ENCODE measurements at places on chromosomes 6 and 20.

GRCh38 chr6:14309951-14310445 is 192.4 kb downstream of the CD83 start:
- DNase-seq: no peak

GRCh38 chr20:61965606-61966491 is 99.8 kb downstream of the TAF4 start:
- no peak for DNase-seq

DNA sequence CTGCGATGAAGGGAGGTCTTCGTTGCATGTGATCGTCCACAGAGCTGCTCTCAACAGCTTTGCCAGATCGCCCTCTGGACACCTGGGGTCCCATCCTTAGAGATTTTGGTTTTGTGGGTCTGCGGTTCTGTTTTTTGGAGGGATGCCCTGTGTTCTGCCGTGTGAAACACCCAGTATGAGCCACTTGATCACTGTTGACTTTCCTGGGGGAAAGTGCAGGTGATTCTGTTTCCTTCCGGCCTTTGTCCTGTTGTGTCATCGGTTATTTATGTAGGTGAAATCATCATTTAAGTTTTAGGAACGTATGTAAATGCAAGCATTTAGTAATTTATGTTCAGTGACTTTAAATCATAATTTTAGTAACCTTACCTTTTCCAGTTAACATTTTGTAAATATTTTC is 56.4 kb upstream of the SLC22A1 start:
- DNase-seq: no peak

- DNase-seq: no peak
Observed at GRCh38 chr20:17654649-17655285, 27.3 kb downstream of the RRBP1 start.

GRCh38 chr6:68615938-68616337 is 19.1 kb upstream of the ADGRB3 start:
- no peak for DNase-seq

DNA sequence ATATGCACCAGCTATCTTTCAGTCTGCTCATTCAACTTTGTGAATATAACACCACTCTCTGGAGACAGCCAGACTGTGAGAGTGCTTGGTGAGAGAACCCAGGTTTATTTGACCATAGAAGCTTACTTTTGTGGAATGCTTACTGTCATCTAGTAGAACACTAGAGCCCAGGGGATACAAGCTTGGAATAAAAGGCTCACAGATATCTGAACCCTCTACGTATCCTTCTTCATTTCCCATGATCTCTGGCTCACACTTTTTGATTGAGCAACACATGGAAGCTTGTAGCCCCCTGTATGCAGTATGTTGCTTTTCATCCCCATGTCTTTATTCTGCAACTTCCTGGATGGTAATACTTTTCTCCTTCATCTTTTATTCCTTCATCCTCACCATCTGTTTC is 835.3 kb upstream of the CITED2 start:
- no peak for DNase-seq

- DNase-seq: no peak
Observed at GRCh38 chr20:13934992-13935894, 55.2 kb downstream of the SEL1L2 start.

- DNase-seq: no peak
Observed at GRCh38 chr20:48832405-48832730, 4.6 kb upstream of the PREX1 start.

DNA sequence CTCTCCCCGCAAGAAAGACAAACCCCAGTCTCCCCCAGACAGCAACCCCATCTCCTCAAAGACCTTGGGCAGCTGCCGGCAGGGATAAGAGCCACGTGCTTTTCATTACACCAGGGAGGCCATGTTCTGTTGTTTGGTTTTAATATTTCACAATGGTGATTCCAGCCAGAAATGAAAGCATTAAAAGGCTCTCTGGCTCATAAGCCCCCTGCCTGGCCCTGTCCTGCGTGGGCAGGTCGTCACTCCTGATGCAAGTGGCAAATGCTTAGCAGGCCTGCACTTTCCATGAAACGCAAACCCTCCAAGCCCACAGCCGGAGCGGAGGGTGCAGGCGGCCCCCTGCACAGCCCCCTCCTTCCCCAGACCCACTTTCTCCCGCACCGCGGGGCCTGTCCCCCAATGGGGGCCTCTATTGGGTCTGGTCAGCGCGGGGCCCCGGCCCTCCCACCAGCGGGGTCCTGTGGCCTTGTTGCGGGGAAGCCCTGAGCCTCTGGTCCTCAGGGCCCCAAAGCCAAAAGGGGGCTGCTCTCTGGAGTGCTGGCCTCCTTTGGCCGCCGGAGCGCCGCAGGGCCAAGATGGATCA is 77.2 kb downstream of the TMEM242 start:
- no peak for DNase-seq

- DNase-seq: no peak
Observed at GRCh38 chr6:45658400-45658799, 280.7 kb upstream of the SUPT3H start.

- DNase-seq: no peak
Observed at GRCh38 chr6:28865401-28866204, 58.2 kb downstream of the TRIM27 start.

DNA sequence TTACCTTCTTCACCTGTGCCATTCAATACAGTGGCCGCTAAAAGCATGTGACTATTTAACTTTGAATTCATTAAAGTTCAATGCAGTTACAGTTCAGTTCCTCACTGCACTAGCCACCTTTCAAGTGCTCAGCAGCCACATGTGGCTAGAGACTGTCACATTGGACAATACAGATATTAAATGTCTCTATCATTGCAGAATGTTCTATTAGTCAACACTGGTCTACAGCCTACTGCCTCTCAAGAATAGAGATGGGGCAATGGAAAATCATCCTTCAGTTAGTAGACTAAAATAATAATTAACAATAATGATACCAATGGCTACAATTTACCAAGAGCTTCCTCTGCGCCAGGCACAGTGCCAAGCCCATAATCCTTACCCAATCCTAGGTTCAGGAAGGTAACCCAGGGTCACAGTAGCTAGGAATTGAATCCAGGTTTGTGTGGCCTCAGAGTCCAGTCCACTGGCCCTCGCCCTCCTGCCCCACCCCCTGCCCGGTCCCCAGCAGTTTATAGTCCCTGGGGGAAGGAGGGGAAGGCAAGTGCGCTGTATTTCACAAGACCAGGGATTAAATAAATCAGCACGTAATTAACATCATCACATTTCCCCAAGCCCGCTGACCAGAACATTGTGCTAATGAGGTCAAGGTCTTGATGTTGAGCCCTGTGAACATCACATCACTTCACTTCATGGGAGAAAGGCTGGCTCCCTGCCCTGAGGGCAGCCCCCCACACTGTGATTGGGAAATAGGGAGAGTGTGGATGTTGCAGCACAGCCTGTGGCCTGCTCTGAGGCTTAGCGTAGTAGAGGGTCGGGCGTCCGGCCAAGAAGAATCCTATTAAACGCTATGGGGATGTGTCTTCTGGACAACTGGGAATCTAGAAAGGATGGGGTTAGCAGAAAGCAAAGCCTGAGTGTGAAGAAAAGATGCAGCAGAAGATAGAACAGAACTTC is 147.2 kb downstream of the VEGFA start:
- DNase-seq: no peak

DNA sequence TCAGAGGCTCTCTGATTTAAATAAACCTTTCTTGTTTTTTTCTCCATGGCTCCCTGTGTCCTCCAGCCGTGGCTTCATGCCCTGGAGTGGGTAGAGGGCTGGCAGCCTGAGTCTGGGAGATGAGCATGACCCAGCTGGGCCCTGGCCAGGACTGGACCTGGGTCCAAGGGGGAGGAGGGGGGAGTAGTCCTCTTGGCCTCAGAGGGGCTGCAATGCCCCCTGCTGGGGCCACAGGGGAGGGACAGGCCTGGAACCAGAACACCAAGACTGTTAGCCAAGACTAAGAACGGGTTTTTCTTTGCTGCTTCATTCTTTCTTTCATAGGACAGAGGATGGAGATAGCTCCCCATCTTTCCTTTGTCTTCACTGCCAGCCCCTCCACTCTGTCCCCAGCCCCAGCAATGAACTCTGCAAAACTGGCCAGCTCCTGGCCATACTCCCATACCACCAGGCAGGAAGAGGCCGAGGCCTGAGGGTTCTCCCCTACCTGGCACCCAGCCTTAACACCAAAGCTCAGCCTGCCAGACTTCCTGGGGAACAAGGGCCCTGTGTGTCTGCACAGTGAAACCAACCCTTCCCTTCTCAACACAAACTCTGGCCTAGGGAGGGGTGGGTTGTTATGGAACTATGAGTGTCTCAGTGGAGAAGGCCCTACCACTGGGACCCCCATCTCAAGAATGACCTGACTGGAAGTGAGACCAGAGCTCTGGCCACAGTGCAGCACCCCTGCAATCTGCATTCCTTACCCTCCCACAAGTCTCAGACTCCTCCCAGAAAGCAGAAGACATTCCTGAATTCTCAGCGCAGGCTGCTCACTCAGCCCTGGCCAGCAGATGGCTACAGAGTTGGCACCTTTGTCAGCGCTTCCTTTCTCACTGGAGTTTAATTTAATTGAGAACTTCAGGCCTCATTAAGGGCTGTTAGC is 11.0 kb downstream of the SLC29A1 start:
- no peak for DNase-seq

GRCh38 chr6:108526739-108527174 is 34.0 kb upstream of the FOXO3 start:
- no peak for DNase-seq

DNA sequence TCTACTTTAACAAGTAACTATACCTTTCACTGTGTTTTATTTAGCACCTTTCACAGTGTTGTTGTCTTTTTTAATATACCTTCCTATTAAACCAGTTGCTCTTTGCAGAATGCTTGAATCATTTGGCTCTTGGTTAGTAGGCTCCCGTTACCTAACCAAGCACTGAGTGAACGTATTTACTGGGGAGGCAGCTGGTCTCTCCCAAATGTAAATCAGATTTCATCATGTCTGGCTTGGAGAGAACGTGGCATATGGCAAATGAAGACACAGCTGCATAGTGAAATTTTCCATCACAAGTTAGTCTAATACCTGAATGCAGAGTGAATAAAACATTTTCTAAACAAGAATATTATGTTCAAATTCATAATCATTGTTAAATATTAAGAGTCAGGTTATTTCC is 12.4 kb downstream of the HTR1E start:
- no peak for DNase-seq

DNA sequence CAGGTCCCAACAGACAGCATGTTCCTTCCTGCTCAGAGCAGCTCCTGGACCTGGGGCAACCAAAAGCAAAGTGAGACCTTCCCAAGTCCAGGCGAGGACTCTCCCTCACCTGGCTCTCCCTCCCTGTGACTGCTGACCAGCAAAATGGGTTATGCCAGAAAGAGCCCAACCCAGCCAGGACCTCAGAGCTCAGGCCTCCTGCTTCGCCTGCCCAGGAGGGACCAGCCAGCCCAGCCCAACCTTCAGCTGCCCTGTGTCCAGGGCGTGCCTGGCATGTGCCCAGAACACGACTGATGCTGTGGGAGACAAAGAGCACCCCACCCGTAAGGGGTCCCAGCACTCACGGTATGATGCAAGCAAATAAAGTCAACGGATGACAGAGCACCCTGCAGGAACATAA is 74.0 kb upstream of the CST7 start:
- DNase-seq: no peak

DNA sequence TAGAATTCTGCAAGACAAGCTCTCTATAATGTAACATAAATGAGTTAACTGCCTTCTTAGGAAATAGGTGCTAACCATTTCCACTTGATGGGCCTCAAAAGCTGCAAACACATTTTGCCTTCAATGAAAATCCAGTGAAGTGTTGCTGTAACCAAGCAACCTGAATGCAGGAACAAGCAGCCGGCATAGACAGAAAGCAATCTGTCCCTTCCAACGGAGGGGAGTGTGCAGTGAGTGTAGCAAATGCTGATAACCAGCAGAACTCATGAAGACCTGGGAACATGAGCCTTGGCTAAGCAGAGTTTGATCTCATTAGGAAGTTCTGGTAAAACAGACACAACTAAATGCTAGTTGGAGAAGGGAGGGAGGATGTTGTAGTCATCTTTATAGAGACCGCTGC is 697.8 kb downstream of the KIF16B start:
- no peak for DNase-seq

DNA sequence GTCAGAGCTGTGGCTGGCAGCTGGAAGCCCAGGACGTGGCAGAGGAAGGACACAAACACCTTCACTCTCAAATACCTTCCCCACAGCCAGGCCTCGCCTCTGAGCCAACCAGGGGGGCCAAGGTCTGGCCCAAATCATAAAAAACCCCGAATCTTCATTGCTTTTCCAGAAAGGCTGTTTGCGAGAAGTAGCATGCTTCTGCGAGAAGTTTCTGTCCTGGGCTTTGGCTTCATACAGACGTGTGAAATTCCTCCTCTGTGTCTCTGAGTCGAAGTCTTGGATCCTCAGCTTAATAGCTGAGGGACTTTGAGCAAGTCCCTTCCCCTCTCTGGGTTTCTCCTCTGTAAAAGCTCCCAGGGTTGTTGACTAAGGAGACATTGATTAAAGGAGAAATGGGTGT is 63.0 kb downstream of the CHMP4B start:
- no peak for DNase-seq

DNA sequence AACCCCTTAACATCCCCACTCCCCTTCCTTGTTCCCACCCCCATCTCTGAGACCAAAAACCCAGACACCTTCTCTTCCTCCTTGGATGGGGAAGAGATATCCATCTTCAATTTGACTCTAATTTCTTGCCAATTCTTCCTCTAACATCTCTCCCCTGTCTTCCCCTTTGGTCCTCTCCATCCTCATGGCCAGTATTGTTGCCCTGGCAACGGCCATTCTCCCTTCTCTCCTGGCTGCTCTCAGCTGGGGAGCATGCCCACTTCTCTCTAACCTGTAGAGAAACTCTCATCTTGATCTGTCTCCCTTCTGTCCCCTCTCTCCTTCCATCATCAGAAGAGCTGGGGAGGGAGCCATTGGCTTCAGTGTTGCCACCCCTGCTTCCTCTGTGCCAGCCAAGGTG is 86.7 kb downstream of the SRC start:
- no peak for DNase-seq

DNA sequence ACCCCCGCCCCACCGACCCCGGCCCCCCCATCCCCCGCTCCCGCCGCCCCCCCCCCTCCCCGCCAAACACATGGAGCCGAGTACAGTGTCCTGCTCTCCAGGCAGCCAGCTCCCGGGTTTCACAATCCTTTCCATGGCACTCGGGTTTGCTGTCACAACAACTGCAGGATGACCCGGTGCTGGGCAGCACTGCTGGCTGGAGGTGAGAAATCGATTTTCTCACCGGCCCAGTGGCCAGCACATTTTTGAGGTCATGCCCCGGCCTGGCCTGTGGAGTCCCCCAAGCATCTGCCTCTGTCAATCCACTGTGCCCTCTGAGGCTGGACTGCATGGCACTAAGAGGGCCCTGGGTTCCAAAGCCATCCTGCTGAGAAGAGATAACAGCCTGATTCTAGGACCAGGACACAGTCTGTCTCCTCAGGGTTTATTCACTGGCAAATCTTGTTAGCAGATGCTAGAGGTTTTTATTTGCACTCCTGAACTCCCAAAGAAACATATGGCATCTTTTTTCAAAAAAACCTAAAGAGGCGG is 129.5 kb downstream of the NFATC2 start:
- DNase-seq: no peak

All from activated T-helper 1 cell treated with anti-CD3 and anti-CD28 coated beads, Interleukin-2, amount 50 U/mL, for 16 hours (primary cell).